PC-3 (cell line): ENCODE measurements at places on chromosomes 7 and 10. TPM values are rescaled to one million over a fixed set of nuclear protein-coding genes. Genes with fewer than 3 reads are reported as not detected.

Gene UCN3
- not detected in 2 replicates for total RNA-seq

Gene CARD11
- total RNA-seq: not detected in 2 replicates

Gene GPR15LG
- not detected in 2 replicates for total RNA-seq

Gene CNNM1
- 3.3 and 4.3 TPM in 2 replicates for total RNA-seq

Gene FANK1
- 0.95 and 2.4 TPM in 2 replicates for total RNA-seq

Gene CLEC2L
- total RNA-seq: not detected in 2 replicates

Gene CRYGN
- total RNA-seq: 0.11 TPM in 1 of 2 replicates, not detected in the other

Gene SLC18A3
- not detected in 2 replicates for total RNA-seq

GRCh38 chr10:103822107-103822716 lies 33.2 kb downstream of the SH3PXD2A start:
- no peak for DNase-seq

DNA sequence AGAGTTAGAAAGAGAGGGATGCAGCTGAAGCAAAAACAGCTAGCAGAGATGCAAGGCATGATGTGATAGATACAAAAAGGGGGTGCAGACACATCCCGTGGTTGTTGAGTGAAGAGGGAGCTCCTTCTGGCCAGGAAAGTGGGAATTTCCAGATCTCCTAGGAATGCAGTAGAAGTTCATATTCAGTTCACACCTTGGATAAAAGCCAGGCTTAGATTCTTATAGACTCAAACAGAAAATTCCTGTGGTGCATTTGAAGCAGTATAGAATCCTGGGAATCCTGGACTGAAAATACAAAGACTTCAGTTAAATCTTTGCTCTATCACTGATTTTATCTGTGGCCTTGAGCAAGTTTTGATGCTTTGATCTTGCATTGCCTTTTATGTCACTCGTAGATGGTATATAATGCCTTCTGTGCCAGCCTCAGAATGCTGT lies 33.9 kb downstream of the SGPL1 start:
- DNase-seq: peak; percentile 76

DNA sequence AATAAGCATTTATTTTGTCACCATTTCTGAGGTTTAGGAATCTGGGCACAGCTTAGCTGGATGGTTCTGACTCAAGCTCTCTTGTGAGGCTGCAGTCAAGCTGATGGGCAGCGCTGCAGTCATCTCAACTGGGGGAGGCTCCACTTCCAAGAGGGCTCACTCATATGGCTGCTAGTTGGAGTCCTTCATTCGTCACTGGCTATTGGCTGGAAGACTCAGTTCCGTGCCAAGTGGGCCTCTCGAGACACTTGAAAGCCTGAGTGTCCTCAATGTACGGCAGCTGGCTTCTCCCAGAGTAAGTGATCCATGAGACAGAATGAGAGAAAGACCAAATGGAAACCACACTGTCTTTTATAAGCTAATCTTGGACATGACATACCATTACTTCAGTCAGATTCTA lies 21.6 kb upstream of the COL13A1 start:
- no peak for DNase-seq

GRCh38 chr7:15015545-15016314 lies 113.2 kb upstream of the DGKB start:
- peak; percentile 90 for DNase-seq

DNA sequence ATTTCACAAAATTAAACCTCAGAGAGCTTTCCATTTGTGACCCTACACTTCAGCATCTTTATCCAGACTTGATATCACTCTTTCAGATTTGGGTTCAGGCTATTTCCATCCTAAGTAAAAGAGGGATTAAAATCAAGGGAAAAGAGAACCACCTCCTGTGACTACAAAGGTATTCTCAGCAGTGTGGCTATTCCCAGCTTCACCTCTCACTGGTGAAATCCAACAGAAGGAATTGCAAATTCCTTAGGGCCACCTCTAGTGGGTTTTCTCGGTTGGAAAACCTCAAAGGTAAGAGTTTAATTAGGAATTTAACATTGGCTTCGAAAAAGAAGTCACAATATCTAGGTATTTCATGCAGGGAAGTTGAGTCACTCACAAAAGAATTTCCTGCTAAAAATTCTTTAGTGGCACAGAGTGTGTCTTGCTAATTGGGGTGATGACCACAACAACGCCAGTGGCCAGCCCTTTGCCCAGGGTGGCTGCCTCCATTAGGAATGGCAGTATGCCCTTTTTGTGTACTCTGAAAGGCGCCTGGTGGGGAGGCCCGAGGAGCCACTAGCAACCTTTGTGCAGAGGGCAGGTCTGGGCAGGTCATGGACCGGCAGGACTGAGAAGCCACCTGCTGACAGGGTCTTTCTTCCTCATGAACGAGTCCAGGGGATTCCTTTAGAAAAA lies 52.2 kb downstream of the SEM1 start:
- no peak for DNase-seq

DNA sequence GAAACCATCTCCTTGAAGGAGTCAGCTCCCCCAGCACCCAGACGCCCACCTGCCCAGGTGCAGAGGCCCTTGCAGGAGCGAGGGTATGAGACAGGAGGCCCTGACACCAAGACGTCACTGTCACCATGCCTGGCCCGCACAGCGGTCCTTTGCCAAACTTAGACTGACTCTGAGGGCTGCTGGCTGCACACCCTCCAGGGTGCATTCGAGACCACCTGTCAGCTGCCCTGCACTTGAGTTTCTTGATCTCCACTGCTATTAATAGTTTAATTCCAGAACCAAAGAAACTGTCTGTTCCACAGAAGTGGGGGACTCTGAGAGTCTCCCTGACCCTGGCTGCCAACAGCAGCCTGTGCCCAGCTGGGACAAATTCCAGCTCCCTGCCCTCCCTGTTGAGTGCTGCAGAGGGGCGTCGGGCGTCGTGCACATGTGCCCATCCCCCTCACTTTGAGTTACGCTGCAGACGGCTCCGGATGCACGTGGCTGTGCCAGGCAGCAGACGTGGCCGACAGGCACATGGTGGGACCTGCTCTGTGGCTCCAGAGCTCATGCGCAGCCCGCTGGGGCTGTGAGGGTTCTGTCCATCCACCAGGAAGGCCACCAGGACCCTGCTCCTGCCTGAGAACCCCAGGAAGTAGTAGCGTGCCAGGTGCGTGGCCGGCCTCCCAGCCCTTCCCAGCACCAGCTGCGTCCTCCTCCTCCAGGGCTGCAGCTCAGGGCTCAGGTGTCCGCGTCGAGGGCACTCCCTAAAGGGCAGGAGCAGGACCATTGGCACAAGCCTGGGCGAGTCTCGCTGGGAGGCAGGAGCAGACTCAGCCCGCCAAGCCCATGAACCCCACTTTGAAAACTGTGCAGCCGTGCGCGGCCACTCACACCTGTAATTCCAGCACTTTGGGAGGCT lies 24.8 kb downstream of the ELFN1 start:
- no peak for DNase-seq

GRCh38 chr7:99624484-99624883 lies 7.7 kb downstream of the ZSCAN25 start:
- DNase-seq: no peak

DNA sequence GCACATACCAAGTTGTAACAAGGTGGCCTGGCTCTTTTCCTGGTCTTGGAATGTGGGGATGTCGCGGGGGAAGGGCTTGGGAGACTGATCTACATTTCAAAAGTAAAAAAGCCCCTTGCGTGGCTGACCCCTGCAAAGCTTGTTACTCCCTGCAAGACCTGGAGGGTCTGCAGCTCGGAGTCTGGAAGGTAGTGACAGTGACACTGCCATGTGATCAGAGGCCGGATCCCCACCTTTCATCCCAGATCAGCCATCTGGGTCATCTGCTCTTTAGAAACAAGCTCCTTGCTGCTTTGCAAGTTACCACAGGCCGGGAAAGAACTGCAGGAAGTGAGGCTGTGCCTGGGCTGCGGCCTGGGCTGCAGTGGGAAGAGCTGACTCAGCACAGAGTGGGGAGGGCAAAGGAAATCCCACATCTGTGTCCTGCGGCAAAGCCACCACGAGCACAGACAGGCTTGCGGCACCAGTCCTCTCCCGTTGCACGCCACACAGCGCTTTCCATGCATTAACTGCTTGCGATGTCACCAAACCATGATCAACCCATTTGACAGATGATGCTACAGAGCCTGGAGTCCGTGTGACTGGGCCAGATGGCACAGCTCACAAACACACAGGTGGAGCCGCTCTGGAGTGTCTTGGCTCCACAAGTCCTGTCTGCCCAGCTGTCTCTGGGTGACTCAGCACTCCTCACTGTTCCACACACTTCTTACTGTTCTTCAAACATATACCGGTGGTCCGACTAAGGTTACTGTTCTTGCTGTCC lies 97.7 kb downstream of the SH3PXD2A start:
- peak; percentile 73 for DNase-seq

- DNase-seq: no peak
Observed at GRCh38 chr10:132705943-132706342, 80.0 kb downstream of the NKX6-2 start.

GRCh38 chr7:40656349-40656748 lies 521.5 kb downstream of the SUGCT start:
- DNase-seq: no peak

DNA sequence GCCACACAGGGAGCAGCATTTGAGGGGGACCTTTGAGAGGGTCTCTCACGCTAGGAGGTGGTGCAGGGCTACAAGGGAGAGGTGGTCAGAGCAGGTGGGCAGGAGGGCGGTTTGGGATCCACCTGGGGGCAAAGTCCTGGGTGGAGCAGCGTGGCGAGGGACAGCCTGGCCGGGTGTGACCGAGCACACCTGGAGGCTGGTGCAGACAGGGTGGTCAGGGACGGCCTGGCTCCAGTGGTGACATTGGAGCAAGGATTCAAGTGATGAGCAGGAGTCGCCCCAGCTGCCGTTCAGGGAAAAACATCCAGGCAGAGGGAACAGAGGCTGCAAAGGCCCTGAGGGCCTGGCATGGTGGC lies 36.0 kb downstream of the CLIP2 start:
- DNase-seq: no peak

- no peak for DNase-seq
Observed at GRCh38 chr10:78065611-78066010, 31.9 kb downstream of the RPS24 start.

GRCh38 chr10:59508956-59509355 lies 146.6 kb upstream of the FAM13C start:
- DNase-seq: peak; percentile 53

GRCh38 chr10:1173091-1173490 lies 116.9 kb downstream of the WDR37 start:
- no peak for DNase-seq

- DNase-seq: peak; percentile 88
Observed at GRCh38 chr10:104109908-104110662, 11.9 kb upstream of the SFR1 start.

GRCh38 chr10:80614576-80615416 lies 77.1 kb downstream of the SH2D4B start:
- DNase-seq: no peak
